ENCODE measurements at places on chromosomes 5 and 9.

DNA sequence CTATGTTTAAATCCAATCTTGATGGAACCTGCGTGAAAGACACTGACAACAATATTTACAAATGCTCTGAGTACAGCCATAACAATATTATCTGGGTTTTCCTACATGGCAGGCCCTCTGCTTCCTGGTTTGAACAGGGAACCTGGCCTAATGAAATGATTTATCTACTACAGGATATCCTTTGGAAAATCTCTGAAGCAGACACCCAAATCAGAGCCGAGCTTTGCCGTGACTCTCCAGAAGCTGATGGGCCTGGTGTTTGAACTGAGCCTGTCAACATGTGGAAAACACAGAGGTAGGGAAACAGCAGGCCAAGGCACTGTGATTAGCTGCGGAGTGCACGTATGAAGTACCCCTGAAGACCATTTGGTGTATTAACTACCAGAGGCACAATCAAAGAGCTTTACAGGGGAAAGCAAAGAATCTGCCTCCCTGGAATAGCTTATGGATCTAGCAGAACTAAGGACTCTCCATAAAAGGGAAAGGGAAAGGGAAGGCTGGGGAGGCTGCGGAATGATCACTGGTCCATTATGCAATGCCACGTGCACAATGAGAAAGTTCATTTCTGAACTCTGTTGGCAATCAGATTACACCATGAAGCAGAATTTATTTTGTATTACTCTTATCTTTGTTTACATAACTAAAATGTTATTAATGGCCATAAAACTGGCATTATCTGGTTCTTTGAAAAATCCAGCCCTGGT is 321.9 kb downstream of the EBF1 start:
- DNase-seq, result no peak

DNA sequence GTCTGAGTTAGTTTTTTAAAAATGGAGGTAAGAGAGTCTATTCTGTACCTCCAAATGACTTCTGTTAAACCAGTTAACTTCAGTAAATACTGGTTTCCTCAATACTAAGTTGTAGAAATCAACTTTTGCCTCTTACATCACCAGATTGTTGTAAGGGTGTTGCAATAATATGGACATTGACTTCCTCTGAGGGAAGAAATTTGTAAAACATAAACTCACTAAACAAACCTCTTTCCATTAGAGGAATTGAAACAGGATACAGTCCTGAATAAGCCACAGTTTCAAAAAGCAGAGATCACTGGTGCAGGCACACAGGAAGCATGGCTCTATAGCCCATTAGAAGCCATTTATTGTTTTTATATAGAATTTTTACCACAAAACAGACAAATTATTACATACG is 32.7 kb upstream of the SLCO6A1 start:
- DNase-seq, result no peak

DNA sequence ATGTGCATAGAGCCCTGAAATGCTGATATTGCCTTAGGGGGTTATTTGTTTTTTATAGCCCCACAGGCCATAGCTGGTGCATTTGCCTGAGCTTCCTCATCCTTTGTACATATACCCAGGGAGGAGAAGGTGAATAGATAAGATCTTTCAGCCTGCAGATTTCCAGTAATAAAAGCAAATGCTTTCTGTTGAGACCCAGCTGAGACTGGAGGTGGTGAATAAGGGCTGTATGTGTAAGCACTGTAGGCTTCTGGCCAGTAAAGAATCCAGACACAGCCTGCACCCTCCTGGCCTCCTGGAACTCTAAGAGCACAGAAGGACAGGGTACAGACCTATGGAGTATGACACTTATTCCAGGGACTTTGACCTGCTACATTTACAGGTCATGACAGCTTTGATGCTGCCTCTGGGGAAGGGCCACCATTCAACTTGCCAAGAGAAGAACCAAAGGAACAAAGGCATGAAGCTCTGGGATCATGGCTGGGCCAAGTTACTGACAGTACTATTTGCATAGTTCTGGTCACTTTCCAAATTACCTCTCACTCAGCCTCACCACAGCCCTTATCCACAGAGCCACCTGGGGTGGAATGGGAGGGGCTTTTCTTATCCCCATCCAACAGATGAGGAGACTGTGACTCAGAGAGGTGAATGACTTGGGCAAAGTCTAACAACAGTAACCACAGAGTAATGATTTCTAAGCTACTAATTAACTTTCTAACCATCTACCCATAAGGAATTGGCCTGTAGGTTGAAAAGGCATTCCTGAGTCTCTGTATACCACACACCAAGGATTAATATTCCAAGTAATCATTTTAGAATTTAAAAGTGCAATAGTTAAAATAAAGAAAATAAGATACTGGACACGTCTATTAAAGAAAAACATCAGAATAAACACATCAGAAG is 604.5 kb upstream of the KLF4 start:
- DNase-seq, result no peak

GRCh38 chr5:174454464-174454863 is 269.9 kb upstream of the MSX2 start:
- DNase-seq, result no peak

GRCh38 chr9:92165484-92165883 is 50.3 kb upstream of the SPTLC1 start:
- DNase-seq, result no peak

GRCh38 chr5:9924614-9925013 is 294.5 kb upstream of the TAS2R1 start:
- DNase-seq, result no peak

DNA sequence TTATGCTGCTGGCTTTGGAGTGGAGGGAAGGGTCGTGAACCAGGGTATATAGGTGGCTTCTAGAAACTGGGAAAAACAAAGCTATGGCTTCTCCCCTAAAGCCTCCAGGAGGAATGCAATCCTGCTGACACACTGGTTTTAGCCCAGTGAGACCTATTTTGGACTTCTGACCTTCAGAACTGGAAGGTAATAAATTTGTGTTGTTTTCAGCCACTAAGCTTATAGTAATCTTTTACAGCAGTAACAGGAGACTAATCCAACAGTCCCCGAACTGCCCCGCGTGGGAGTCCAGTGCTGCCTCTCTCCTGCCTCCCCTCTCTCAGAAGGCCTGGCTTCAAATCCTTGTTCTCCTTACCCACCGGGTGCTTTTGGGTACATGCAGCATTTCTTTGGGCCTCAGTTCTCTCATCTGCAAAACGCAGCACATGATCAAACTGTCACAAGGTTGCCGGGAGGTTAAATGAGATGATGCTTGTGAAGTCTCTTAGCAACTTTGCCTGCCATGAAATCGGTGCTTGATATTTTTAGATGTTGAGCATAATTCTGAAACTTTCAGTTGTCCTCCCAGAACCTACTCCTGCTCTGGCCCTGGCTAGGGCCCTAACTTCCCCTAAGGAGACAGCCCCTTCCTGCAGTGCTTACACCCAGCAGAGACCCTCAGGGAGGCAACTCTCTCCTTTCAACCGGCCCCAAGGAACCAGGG is 127.3 kb upstream of the BOD1 start:
- DNase-seq, result no peak

DNA sequence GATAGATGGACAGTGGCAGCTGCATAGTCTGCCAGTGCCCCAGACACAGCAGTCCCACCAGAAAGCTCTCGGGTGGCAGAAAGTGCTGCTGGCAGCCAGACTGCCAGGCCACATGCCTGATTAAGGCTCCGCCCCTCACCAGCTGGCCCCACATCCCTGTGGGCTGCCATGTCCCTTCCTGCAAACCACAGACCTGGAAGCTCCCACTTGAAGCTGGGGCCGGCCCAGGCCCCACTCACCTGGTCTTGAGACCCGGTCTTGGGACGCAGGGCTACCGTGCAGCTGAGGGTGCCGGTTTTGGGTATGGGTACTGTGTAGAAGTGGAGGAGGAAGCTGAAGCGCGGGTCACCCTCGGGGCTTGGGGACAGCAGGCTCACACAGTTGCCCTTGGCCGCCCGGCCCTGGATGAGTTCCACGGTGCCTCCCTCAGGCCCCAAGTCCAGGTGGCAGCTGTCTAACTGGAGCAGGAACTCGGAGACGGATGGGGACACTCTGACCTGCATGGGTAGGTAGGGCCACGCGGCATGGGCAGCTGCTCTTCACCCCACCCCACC is 15.3 kb downstream of the FPGS start:
- DNase-seq, result no peak

Data from esophagus squamous epithelium (tissue), 5 donors.